HS-27A (cell line): ENCODE measurements at places on chromosomes 16 and 17.

- DNase-seq, result peak; percentile 57
Observed at GRCh38 chr16:29700253-29700987, 21.4 kb downstream of the QPRT start.

DNA sequence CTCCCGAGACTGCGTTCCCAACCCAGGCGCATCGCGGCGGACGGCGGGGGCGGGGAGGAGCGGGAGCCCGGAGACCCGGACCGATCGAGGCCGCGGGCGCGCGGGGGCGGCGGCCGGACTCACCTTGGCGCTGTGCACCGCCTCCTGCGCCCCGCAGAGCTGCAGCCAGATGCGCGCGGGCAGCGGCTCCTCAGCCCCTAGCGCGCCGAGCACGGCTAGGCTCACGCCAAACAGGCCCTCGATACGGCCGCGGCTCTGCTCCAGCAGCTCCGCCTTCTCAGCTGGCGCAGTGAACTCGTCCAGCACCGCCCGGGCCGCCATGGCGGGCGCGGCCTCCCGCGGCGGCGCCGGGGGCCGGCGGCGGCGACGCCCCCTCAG, 339 bp downstream of the N4BP1 start:
- DNase-seq, result no peak

GRCh38 chr17:67041941-67042899, 2.1 kb upstream of the CACNG1 start:
- DNase-seq, result no peak

GRCh38 chr17:31453896-31454295, 62.4 kb downstream of the RAB11FIP4 start:
- no peak for DNase-seq
